ENCODE measurements at places on chromosomes 13 and 19. TPM values are rescaled to one million over a fixed set of nuclear protein-coding genes. Genes with fewer than 3 reads are reported as not detected.

DNA sequence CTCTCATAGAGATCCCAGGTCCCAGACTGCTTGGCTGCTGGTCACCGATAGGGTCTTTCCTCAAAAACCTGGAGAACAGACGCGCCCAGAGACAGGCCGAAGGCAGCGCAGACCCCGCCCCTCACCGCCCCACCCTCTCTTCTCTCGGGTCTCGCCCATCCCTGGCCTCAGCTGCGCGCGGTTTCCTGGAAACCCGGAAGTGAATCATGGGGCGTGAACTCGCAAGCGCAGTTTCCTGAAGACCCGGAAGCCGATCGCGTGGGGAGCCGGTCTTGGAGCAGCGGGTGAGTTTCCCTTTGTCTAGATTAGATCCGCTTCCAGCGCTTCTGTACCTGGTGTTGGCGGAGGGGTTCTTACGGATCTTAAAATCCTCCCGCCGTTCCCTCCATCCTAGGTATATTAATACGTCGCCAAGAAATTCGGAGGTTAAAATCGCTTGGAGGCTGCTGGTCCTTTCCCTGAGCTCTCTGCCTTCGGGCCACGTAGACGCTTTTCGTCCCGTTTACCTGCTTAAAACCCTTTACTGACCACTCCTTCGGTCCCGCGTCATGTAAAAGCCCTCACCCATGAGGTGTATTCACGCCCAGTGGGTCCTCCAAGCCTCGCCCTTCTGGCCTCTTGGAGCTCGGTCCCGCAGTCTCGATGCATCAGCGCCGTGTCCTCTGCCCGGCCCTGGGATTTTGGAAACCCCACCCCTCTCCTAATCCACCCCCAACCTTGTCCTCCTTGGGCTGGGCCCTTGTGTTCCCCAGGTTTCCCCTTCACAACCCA, at the start of gene ZNF578:
Gene ZNF578 (plus strand): TSS at position 230 of the 771 bp plus-strand sequence. CDS start 48,293 bp downstream, outside the sequence.
- peak; percentile 81 for DNase-seq

GRCh38 chr13:67013709-67014108, 216.4 kb downstream of the PCDH9 start:
- no peak for DNase-seq

DNA sequence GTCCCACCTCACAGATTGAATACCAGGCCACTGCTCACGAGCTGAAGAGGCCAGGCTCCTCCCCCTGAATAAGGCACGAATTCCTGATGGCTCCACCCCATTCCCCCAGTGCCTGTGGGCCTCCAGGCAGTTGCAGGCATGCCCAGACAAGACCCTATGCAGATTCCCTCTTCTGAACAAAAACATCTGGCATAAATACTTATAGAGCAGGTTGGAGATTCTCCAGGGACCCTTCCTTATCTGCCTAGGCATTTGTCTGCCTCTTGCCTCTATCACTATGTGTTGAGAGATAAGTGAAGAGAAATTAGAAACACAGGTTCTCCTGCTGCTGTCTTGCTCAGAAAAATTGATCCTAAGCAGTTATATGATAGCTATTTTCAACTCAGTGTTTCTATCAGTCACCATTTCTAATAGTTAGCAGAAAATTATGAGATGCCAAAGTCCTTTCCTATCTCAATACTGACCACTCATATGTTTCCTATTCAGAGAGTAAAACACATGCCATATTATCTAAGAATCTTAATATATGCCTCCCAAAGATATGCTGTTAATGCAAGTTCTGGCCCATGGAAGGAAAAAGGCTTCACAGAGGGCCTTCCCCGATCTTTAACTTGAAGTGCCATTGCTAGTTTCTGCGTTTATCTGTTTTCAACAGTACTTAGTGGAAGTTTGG, 364.0 kb downstream of the KCTD12 start:
- no peak for DNase-seq

Gene ICAM5
- 0.49 TPM for total RNA-seq

Gene LILRA5
- total RNA-seq = 1.1 TPM

Gene TMC4
- total RNA-seq = 198 TPM

- DNase-seq = no peak
Observed at GRCh38 chr19:10681658-10682057, 19.6 kb upstream of the QTRT1 start.

Gene IQCN
- total RNA-seq = 2.9 TPM

DNA sequence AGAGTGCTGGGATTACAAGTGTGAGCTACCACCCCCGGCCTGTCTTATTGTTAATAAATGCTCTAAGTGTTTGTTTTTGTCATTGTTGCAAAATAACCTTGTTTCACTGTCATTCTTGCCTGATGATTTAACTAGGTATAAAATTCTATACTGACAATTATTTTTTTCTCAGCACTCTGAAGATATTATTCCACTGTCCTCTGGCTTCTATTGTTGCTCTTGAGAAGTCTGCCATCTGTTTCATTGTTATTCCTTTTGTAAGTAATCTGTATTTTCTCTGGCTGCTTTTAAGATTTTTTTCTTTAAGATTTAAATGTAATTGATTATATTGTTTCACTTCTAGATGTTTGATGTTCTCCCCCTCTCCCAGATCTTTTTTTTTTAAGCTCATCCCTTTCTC, 17.6 kb downstream of the ZNF420 start:
- DNase-seq = no peak

DNA sequence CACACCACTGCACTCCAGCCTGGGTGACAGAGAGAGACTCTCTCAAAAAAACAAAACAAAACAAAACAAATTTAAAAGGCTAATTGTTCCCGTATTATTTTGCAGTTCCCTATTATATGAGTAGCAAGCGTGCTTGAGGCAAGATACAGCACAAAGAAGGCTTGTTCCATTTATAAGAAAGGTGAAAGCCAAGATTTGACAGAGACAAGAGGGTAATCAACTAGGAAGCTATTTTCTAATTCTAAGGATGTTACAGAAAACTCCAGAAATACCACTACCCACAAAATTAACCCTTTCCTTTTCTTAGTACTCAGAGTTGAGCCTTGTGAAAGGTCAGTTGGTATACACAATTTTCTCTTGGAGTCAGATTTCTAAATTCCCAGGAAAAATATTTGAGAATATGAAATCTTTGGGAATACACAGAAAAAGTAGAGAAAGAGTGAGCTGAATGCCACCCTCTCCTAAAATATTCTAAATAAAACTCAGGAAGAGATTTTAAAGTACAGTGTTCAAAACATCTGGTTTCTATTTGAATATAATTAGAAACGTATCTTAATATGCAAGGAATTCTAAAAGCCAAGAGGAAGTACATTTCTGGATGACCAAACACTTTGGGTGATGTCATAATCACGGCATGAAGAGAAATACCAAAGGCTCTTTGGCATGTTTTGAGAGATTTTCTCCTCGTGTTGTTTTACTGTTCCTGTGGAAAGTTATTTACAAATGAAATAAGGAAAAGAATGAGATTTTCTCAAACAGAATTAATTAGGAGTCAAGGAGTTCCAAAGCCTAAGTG, 63.0 kb upstream of the FLT1 start:
- no peak for DNase-seq

Gene HSD17B14
- total RNA-seq = 10.6 TPM

Gene DACH1
- 31.0 TPM for total RNA-seq

GRCh38 chr19:1002600-1002999, 2.4 kb downstream of the GRIN3B start:
- DNase-seq = no peak

DNA sequence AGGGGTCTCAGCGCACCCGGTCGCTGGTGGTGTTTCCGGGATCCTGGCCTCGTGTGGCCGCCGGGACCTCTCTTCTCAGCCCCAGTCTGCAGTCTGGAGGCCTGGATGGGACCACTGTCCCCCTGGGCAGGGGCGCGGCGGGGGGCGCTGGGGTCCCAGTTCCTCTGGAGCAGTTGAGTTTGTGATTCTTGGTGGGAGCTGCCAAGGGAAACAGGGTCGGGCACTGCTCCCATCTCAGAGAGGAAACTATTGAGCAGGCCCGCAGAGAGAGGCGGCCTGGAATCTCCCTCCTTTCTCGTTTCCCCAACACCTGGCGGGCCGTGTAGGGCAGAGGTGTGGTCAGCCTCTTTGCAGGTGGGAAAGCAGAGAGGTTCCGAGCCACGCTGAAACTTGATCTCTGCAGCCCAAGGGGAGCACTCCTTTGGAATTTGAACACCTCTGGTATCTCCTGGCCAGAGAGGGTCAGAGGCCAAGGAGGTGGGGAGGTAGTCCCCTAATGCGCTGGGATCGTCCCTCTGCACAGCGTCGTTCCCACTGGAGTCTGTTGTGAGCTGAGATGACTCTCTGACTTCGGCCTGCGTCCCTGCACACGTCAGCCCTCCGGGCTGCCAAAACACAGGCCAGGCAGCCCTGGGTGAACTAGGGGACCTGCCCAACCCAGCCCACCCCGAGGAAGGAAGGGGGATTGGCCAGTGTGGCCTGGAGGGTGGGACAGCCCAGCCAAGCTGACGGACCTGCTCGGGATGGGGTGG, 741 bp downstream of the PLEKHF1 start:
- peak; percentile 52 for DNase-seq

Gene SAE1
- 57.4 TPM for total RNA-seq

Gene PRDX2
- 319 TPM for total RNA-seq

DNA sequence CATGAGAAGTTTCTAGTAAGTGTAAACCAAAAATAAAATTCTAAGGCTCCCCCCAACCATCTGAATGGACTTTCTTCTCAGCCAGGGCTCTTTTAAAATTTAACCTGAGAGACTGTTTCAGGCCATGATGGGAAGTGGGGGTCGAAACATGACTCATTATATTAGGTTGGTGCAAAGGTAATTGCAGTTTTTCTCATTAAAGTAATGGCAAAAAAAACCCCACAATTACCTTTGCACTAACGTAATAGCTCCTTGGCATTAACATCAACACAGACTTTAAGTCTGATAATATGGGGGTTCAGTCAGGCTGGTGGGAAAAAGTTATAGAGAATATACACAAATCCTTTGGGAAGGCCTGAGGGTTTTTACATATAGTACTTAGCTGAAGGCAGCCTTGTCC, 9.4 kb upstream of the SPART start:
- DNase-seq = no peak

Gene SSC5D
- 49.7 TPM for total RNA-seq

GRCh38 chr13:30676672-30677071, 58.7 kb upstream of the ALOX5AP start:
- no peak for DNase-seq

DNA sequence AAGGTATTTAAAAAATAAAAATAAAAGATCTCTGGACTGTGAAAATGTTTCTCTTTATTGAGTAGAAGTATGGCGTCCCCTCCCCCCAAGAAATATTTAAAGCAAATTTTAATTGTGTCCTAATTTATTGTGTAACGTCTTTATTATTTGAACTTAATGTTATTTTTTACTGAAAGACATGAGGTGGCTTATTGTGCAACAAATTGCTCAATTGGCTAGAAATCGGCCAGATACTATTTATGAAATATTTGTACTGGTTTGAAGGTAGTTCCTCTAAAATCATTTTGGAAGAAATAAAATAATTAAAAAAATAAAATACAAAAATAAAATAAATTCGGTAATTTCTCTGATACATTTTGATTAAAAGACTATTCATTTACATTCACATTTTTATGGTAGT, 162.3 kb downstream of the DACH1 start:
- no peak for DNase-seq

DNA sequence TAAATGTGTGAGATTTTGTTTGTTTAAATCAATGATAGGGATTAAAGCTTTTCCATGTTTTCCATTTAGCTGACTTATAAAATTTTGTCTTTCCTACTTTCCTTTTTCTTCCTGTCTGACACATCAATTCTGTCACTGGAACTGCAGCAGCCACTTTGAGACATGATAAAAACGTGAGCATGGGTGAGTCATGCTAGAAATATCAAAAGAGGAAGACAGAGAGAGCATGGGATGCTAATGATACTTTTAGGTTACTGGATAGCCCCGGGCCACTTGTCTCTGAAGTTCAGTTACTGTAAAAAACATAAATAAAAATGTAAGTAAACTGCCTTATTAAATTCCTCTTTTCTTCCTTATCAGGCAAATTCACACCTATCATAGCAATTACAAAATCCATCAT, 1332.0 kb upstream of the PCDH20 start:
- DNase-seq = no peak

DNA sequence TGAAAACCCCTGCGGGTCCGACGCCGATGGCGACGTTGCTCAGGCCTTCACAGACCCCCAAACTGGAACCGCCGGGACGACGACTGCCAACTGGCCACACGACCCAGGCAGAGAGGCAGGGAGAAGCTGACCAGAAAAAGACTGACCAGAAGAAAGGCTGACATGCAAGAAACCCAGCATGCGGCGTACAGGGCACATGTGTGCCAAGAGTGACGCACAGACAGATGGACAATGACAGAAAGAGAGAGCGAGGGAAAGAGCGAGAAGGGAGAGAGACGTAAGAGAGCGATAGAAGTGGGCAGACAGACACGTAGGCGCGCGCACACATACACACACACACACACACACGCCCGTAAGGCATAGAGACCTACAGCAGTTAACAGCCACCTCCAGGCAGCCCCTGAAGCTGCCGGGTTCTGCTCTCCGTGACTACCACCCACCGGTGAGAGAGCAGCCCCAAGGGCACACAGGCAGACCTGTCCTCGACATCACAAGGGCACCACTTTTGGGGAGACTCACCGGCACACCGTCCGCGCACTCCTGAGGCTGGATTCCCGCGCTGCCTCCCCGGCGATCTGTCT, 67.2 kb upstream of the ZNF527 start:
- no peak for DNase-seq

Gene SIGLEC8
- 11.0 TPM for total RNA-seq

Gene MBD3L5
- not detected for total RNA-seq

Gene MEIOSIN
- not detected for total RNA-seq

GRCh38 chr19:966485-967088, 17.6 kb upstream of the WDR18 start:
- no peak for DNase-seq

DNA sequence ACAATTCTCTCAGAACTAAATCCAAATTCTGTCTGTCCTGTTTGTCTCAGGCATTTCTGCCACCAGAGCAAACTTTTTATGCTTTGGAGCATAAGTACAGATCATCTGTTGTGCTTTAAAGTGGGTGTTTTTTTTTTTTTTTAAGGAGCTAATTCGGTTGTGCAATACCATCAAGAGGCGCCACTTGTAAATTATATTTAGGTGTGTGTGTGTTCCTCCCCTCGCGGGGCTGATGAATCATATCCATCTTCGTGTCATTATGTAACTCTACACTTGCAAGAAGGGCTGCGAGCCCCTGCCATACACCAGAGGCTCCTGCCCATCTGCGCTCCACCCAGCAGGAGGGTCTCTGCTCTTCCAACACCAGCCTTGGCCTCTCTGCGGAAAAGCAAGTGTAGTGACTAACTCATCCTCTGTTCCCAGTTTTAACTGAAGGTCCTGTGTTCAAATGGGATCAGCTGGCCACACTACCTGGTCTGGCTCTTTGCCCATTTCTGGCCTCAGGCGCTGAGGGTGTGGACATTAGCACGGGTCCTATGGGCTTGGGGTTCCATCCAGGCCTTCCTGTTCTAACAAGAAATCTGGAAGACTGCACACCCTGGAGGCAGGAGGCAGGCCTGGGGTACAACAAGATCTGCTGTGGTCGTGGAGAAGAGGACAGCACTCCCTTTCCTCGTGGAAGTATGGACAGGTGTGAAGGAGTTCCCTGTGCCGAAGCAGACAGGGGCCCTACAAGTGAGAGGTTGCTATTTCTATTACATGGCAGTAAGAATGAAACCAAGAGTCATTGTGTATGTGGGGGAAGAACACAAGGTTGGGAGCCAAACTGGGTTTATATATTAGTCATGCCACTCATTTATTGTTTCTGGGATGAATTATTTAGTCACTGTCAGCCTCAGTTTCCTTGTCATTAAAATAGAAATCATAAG, 96.1 kb upstream of the MBNL2 start:
- no peak for DNase-seq

GRCh38 chr13:28137596-28137995, 749 bp upstream of the PAN3 start:
- DNase-seq = no peak

All from mucosa of gallbladder (tissue), 1 donor.